ENCODE measurements at places on chromosomes 5 and 9.

DNA sequence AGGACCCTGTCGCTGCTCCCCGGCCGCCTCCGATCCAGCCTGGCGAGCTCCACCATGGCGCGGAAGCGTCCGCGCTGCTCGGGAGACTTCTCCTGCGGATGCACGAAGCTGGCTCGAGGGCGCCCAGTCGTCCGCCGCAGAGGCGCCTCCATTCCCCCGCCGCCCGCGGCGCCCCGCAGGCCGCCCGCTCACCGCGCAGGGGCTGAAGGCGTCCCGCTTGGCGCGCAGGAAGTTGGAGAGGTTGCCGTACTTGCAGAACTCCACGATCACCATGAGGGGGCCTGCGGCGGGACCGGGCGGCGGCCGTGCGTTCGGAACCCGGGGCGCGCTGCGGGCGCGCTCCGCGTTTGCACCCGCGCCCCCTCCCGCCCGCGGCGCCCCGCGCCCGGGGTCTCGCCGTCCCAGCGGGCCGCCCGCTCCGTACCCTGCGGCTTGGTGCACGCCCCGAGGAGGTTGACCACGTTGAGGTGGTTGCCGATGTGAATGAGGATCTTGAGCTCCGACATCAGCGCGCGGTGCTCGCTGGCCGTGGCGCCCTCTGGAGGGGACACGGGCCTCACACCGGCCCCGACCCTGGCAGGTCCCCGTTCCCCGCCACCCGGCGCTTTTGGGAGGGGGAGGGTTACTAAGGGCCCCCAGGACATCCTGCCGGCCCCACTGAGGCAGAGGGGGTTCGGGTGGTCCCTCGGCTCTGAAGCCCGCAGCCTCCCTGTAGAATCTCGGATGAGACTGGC lies 27.7 kb upstream of the SCGB3A1 start:
- DNase-seq: no peak

GRCh38 chr5:30867711-30868110 lies 325.8 kb upstream of the CDH6 start:
- DNase-seq: no peak

GRCh38 chr5:172740428-172741205 lies 30.4 kb downstream of the DUSP1 start:
- no peak for DNase-seq

DNA sequence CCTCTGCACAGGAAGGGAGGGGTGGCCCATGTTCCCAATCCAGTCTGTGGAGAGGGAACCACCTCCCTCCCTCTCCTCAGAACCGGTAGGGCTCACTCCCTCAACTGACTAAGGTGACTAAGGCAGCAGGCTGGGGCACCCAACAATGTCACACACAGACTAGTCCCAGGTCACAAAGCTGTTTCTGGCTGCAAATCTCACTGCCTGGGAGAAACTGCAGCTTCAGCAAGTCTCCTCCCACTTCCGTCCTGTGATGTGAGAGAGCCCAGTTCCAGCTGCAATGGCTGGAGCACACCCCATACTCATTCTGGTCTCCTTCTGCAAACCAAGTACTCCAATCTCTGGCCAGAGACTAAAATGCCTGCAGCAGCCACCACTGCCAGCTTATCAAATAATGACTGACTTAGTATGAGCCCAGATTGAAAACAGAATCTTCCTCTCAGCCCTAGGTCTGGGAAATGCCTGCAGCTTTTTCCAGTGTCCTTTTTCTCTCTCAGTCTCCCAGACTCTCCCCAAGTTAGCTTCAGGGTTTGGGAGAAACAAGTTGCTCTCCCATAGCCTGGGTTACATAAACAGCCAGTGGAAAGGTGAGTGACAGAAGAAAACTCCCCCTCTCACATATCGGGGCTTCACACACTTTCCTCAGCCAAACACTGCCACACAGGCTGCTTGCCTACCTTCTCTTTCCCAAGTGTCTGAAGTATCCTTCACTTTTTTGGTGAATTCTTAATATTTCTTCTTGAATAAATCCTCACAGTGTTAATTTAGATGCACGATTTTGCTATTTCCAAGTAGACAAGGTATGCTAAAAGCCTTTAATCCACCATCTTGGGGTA lies 247.4 kb upstream of the RASA1 start:
- DNase-seq: no peak

GRCh38 chr9:34383904-34384303 lies 7.2 kb upstream of the MYORG start:
- DNase-seq: no peak

DNA sequence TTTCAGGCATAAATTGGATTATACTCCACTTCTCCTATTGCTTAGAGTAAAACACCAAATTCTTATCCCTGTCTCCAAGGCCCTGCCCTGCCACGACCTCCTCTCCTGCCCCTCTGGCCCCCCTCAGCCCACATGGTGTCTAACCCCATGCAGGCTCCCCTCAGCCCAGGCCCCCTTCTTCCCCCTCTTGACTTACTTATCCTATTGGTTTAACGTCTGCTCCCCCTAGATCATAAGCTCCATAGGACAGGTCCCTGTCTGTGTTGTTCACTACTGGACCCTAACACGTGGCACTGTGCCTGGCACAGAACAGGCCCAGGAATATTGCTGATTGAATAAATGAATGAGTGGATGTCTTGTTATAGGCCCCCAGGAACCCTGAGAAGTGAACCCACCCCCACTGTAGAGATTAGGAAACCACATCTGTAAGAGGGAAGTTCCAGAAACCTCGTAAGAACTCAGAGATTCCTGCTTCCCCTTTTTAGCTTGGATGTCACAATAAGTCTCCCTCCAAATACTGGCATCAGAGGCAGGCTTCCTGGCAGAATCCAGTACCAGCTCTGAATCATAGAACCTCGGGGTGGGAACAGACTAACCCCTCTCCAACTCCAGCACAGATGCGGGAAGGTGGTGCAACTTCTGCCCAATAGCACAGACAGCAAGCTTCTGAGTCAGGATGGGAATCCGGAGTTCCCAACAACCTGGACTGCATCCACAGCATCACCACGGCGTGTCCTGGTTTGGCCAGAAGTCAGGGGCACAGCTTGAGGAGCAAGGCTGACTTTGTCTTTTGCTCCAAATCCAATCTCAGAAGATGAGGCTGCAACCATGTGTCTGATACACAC lies 31.5 kb downstream of the HRH2 start:
- no peak for DNase-seq

DNA sequence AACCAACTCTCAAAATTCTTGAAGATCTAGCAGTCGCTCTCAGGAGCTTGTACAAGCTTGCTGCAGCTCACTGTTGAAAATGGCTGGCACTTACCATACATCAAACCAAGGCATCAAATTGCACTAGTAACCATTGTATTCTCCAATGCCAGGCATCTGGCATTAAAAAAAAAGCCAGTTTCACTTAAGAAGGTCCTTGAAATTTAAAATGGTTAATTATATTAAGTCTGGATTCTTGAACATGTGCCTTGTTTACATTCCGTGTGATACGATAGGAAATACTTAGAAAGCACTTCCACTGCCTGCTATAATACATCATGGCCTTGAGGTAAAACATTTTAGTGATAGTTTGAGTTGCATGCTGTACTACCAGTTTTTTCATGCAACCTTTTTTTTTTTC lies 300.7 kb downstream of the KDM4C start:
- DNase-seq: no peak

DNA sequence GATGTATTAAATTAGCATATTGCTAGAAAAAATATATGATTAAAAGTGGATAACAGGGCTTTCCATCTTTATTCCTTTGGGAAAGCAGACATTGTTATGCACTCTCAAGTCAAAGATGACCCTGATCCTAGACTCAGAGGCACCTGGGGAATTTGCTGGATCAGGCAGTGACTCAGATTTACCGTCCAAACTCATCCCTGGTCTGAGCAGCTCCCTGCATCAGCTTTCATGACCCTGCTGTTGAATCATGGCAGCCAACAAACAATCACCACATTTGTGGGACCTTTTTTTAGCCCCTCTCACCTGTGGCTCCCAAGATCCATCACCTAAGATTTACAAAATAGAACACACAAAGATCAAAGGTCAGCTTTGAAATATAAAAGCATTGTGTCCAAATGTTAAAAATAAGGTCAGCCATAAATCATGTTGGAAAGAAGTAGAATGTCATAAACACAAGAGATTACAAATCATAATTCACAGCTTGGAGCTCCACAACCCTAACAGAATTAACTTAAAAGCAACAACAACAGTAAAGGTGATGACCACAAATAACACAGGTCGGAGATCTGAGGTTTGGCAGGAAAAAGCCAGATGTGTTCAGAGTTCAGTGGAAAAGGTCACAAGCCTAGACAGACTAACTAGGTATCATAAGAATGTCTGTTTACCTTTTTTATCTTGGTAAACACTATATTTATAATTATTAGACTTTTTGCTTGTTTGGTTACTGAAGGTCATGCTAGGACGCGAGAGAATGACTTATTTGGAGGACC lies 55.5 kb downstream of the ZFAND5 start:
- DNase-seq: no peak

- DNase-seq: no peak
Observed at GRCh38 chr9:17217272-17217671, 82.4 kb downstream of the CNTLN start.

GRCh38 chr5:158398360-158399201 lies 539.6 kb upstream of the CLINT1 start:
- DNase-seq: no peak

GRCh38 chr9:83724436-83724835 lies 16.7 kb upstream of the UBQLN1 start:
- no peak for DNase-seq

GRCh38 chr5:143074414-143074996 lies 304.3 kb downstream of the ARHGAP26 start:
- no peak for DNase-seq

DNA sequence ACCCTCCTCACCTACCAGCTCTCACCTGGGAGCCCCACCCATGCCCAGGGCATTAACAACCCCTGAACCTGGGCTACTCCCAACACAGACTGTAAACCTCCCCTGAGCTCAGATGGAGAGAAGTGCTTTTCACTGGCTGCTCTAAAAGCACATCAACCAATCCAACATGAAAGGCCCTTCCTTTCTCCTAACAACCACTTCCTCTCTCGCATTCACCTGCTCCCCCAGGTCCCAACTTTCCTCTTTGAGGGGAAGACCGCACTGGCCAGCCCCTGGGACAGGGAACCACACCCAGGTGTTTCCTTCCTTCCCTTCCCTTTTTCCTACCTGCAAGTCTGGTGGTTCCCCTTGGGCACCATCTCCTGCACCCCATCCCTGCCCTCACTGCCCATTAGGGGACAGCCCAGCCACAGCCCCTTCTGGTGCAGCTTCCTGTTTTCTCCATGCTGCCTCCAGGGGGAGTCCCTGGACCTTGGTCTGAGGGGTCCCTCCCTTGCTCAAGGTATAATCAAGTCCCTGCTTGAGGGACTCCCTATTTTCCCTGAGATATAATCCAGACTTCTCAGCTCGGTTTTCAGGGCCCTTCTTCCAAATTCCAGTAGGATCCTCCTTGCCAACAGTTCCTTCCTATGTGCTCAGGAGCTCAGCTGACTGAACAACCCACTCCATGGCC lies 30.5 kb upstream of the DAB2IP start:
- no peak for DNase-seq

DNA sequence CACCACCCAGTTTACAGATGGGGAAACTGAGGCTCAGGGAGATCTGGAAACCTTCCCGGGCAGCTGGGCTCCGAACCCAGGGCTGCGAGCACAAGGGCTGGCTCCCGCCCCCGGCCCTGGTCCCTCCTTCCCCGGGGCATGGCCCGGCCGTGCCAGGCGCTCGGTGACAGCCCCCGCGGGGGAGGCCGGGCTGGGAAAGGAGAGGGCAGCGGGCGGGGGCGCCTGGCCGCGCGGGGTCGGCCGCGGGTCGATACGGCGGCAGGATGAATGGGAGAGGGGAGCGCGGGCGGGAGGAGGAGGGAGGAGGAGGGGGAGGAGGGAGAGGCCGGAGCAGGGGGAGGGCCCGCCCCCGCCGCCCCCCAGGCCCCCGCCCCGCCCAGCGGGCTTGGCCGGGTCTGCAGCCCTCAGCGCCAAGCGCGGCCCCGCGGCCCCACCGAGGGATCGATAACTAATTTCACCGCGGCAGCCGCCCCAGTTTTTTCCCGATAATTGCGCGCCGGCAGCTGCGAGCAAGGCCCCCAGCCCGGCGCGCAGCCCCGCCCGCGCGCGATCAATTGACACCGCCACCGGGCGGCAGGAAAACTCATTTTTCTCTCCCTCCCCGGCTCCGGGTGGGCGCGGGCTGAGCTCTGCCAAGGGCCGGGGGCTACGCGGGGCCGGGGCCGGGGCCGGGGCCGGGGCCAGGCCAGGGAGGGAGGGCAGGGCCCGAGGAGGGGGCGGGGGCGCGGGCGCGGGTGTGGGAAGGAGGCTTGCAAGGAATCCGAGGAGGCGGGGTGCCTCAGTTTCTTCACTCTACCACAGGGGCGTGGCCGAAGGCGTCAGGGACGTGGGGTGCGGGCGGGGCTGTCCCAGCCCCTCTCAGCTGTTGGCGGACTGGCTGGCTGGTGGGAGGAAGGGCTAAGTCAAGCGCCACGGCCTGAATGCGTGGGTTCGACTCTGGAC lies 52.1 kb downstream of the C9orf50 start:
- DNase-seq: no peak

DNA sequence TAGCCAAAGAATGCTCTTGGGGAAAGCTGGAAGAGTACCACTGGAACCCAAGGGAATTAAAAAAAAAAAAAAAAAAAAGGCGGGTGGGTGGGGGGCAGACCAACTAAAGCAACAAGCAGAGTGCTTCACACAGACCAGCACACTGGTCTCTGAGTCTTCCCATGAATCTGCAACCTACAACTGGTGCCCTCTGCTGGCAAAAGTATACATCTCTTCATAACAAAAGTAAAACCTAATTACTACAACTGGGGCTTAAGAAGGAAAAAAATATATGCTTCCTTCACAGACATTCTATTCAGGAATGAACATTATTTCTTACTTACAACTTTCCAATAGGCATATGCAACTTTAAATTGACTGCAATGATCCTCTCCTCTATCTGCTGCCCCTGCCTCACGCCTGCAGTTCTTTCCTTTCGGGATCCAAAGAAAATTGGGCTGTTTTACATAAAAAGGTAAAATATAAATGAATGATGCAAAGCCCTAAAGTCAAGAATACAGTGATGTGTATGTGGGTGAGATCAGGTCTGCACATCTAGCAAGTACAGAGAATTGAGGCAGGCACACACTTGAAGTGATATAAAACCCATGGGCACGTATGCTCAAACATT lies 7.2 kb upstream of the KLHL3 start:
- no peak for DNase-seq

DNA sequence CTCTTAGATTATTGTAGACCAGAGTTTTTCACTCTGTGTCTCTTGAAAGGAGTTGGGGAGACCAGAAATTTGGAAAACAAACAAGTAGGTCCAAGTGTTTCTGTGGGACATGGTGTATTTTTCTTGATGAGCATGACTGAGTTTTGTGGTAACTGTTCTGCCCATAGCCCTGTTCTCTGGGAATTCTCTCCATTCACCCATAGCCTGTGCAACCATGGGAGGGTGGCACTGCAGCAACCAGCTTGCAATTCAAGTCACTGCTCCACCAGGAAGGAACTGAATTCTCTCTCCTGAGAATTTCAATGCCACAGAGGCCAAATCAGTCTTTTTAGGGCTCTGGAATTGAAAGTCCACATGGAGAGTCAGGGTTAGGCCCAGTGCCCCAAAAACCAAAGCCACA lies 475.3 kb upstream of the TRPC7 start:
- no peak for DNase-seq

GRCh38 chr9:125085703-125086477 lies 57.4 kb downstream of the SCAI start:
- DNase-seq: no peak

- DNase-seq: no peak
Observed at GRCh38 chr9:104780796-104781395, 17.0 kb downstream of the NIPSNAP3B start.

- no peak for DNase-seq
Observed at GRCh38 chr5:132426525-132427138, 57.1 kb downstream of the SLC22A5 start.

GRCh38 chr9:127104581-127105311 lies 17.7 kb downstream of the ANGPTL2 start:
- no peak for DNase-seq

Measured in NCI-H187 treated with DMSO at 0.1 percent for 48 hours (cell line).